ENCODE measurements at places on chromosomes 3 and 15.

GRCh38 chr15:44145495-44145894, 49.6 kb downstream of the FRMD5 start:
- DNase-seq = no peak

GRCh38 chr3:20225769-20226168, 39.8 kb upstream of the SGO1 start:
- peak; percentile 53 for DNase-seq

- DNase-seq = no peak
Measured at GRCh38 chr15:81069909-81070308, 64.2 kb upstream of the CFAP161 start.

DNA sequence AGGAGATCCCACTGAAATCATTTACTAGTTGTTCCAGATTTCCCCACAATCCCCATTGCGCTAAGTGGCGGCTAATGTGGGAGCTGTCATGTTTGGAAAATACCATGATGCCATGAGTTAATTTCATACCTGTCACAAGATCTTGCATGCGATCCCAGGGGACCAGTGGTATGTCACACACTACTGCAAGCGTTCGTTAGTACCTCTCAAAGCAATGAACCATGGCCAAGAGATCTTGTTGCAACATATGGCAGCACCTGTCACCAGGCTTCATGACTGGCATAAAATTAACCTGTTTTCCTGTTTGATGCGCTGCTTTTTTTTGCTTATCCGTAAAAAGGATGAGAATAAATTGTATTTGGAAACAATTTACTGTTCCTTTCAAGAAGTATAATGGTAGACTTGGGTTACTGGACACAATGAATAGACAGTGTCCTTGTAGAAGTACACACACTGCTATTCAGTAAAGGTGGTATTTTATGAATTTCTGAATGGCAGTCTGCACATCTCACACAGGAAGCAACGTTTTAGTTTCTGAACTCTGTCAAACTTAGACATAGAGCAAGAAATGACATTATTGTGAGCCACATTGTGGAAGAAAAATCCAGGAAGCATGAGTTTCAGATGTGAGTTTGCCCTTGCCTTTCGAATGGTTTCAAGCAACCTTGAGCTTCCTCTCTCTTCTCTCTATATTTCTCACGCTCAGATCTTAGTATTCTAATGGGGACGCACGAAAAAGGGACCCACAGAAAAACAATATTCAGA, 81.9 kb downstream of the CHL1 start:
- no peak for DNase-seq

- DNase-seq = no peak
Measured at GRCh38 chr3:149291178-149291577, 42.3 kb downstream of the TM4SF18 start.

DNA sequence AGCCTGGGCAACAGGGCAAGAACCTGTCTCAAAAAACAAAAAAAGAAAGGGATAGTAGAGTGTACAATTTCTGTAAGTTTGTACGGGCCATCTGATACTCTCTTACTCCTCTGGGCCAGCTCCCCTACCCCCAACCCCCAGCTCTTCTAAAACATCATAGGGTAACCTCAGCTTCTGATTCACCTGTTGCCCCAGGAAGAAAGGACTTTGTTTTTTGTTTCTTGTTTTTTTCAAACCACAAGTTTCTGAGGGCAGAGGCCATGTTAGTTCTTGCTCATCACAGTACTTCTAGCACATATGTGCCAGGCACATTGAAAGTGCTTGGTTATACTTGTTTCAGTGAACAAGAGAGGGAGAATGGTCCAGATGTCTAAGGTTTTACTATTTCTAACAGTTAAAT, 20.2 kb downstream of the ATOSA start:
- DNase-seq = no peak
